ENCODE measurements at places on chromosomes 7 and 10.
A peak's percentile ranks its signal among the peaks of the same experiment; 100 is the strongest.

DNA sequence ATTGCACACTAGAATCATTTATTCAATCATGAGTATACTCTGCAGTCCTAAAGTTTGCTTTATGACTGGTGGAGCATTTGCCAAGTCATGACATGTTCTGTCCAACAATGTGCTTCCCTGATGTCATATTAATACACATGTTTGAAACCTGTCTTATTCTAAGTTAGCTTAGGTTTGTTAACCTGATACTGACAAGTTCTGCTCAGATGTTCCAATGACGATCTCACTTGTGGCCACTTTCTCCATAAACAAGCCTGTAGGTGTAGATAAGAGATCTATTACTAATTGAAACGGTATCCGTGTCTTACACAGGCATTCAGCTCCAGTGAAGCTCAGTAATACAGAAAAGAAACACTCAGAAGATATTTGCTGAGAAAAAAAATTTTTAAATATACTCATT lies 64.9 kb downstream of the GPR37 start:
- DNase-seq, result no peak

DNA sequence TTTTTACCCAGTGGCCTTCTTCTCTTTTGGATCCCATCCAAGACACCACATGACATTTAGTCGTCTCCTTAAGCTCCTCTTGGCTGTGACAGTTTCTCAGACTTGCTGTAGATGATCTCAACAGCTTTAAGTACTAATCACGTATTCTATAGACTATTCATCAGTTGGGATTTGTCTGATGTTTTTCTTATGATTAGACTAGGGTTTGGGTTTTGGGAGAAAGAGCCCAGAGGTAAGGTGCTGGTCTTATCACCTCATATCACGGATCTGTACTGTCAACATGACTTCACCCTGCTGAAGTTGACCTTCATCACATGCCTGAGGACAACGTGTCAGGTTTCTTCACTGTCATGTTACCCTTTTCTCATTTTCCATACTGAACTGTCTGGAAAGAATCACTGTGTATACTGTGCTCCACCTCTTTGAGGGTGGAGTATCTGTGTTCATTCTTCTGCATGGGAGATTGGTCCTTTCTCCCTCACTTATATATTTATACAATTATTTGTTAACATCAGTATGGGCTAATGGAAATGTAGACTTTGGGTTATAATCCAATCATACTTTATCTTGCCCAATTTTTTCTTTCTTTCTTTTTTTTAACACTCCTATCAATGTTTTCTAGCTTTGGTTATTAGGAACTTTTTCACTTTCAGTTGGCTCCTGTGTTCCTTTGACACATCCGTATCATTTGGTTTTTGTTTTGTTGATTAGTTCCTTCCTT lies 6.4 kb upstream of the HKDC1 start:
- DNase-seq, result no peak

DNA sequence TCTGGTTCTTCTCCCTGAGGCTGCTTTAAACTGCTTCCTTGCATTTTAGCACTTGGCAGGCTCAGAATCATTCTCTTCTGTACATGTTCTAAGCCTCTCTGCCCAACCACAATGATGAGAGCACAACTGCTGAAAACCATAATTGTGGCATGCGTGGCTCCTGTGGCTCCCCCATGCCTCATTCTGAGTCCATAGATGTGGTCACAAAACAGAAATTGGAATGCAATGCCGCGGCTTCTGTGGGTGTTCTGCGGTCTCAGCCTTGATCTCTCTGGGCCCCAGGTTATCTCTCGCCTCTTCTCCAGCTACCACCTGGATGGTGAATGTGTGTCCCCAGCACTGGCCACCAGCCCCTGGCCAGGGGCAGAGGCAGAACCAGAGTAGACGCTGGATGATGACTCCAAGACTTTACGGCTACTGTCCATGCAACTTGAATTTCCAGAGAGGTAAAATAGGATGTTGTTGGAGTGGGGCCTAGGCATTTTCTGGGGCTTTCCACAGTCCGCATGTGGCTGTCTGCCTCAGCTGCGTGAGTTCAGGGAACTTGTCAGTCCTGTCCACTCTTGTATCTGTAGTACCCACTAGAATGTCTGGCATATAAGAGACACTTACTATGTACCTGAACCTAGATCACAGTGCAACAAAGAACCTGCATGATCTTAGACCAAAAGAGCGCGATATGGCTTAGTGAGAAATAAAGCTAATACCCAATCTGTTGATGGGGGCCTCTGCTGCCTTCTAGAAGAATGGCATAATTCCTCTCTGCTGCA lies 52.4 kb upstream of the ADRB1 start:
- peak; percentile 12 for DNase-seq

- DNase-seq, result no peak
Measured at GRCh38 chr7:109003742-109004141, 434.1 kb downstream of the DNAJB9 start.

DNA sequence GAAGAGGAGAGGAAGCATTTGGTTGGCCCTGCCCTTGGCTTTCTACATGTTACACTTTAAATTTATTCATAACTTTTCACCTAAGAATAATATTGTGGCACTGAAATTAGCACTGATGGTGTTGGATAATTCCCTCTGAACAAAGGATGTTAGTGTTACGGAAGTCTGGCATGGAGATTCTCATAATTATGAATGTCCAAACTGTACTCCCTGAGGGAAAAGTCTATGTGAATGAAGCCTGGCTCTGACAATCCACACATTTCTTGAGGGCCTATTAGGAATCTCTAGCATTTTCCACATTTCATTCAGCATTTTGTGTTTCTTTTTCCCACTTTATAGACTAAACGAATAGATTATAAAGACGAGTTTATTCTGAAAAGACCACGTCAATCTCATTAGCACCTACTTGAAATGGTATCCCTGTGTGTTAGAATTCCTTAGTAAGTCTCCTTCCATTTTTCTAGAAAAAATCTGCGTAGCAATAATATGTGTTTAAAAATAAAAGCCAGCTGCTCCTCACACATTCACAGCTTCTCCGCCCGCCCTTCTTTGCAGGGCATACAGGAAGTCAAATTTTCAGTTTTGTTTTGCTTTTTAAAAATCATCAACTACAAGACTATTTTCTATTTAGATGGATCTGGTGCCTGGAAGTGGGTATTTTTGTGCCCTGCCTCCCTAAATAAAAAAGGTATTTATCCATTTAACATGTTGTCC lies 131.8 kb upstream of the PALS2 start:
- DNase-seq, result no peak

- DNase-seq, result no peak
Measured at GRCh38 chr7:22356010-22356691, 803 bp downstream of the RAPGEF5 start.

DNA sequence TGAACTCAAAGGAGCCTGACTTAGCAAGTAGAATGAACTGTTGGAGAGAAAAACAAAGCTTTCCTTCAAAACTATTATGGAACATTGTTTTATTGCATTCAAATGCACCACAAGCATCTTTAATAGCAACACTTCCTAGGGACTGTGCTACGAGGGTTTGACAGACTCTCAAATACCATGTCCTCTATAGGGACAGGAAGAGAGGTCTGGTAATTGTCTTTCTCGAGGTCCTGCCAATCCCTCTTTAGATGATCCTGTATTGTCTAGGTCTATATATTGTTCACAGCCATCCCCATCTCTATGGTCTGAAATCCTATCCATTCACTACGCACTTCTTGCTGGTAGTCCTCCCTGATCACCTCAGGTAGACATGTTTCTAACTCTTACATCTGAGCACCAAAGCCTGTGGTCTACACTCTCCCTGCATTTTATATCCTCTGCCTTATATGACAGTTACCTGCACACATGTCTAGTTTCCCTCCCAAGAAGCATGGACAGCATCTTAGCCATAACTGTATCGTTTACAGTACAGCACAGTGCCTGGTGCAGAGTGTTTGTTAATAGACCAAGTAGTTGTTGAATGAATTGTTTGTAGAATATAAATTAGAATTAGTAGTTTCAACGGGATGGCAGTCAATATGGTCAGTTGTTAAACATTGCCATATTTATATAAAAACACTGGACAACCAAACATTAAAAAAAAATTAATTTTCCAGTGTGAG lies 21.7 kb upstream of the LRRC17 start:
- DNase-seq, result no peak

- DNase-seq, result no peak
Measured at GRCh38 chr10:64316833-64317232, 795.6 kb downstream of the REEP3 start.

DNA sequence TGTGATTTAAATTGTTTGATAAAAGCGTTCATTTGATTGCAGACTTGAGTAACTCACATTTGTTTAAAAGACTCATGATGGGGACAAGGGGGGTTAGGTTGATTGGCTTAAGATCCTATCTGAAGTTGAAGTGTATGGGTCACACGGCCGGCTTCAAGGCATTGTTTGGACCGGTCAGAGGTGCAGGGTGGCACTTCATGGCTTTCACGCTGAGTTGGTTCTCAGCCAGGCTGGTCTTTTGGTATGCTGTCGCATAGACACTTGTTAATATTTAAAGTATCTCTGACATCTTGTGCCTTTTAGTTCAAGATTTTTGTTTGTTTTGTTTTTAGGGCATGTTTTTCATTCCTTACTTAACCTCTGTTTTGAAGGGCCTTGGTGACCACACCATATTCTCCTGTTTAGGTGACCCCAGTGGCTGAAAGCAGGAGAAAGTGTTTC lies 58.1 kb downstream of the CCNY start:
- DNase-seq, result no peak

DNA sequence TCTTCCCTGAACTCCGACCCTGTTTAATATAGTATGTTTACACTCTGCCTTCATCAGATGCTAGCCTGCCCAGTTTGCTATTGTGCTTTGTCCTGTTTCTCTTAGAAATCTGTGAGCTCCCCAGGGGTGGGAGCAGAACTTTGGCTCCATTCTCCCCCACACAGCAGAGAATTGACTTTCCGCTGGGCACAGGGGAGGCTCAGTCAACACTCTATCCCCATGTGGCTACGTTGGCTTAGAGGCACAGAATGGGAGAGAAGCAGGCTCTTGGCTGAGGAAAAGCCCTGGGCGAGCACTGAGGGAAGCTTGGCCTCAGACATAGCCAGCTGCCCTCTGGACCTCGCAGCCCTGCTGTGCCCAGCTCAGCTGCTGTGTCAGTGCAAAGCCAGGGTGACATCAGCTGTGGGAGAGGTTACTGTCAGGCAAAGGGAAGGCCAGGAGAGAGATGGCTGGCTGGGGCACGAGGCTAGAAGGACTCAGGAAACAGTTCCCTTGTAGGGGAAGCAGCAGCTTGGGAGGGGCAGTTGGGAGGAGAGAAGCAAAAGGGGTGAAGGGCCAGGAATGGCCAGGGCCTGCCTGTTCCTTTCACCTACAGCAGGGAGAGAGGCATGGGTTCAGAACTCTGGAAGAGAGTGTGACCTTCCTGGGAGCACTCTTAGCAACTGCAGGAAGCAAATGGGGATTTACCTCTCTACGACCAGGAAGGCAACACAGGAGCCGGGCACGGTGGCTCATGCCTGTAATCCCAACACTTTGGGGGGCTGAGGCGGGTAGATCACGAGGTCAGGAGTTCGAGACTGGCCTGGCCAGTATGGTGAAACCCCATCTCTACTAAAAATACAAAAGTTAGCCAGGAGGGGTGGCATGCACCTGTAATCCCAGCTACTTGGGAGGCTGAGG lies 5.8 kb upstream of the SCD start:
- DNase-seq, result no peak

DNA sequence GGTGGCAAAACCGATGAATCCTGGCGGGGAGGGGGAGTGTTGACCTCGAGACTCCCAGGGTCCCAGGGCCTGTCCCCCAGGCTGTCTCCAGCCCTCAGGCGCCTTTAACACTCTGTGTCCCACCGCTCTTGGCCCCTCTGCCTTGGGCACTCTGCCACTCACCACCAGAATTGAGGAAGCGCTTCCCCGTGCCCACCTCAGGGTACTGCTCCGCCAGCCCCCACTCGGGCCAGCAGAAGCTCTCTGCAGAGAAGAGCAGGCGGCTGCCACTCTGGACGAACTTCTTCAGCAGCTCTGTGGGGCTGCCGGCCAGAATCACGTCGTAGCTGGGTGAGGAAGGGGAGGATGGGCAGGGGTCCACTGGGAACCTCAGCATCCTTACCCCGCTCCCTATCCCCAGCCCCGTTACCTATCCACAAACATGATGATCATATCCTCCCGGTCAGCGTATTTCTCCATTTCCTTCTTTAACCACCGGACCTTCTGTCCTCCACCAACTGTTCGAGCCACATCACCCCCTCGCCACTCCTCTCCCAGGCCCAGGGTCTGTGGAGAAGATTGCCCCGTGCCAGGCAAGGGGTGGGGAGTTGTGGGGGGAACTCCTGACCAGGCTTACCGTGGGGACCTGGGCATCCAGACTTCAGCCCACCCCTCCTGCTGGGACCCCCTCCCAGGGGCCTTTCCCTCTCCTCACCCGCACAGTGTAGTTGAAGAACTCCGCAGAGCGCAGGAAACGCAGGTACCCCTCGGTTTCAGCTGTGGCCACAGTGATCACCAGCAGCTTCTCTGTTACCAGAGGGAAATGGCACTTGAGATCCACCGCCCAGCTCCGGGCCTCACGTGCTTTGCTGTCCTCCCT lies 1.2 kb downstream of the PLOD3 start:
- DNase-seq, result no peak

- no peak for DNase-seq
Measured at GRCh38 chr7:48158404-48158803, 12.9 kb upstream of the ABCA13 start.

DNA sequence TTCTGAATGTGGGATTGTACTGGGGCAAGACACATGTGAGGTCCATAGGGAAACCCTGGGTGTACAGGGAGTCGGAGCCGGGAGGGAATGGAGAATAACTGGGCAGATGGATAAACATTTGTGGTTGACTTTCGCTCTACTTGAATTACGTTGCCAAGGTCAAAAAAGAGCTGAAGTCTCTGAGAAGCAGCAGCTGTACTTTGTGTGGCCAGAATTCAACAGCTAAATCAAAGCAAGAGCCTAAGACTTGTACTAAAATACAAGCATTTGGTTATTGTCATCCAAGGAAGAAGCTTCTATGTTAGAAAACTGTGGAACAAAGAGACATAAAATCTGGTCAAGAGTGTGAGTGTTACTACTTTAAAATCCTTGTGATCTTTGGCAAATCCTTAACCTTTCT lies 457.2 kb downstream of the ARL4A start:
- DNase-seq, result no peak

DNA sequence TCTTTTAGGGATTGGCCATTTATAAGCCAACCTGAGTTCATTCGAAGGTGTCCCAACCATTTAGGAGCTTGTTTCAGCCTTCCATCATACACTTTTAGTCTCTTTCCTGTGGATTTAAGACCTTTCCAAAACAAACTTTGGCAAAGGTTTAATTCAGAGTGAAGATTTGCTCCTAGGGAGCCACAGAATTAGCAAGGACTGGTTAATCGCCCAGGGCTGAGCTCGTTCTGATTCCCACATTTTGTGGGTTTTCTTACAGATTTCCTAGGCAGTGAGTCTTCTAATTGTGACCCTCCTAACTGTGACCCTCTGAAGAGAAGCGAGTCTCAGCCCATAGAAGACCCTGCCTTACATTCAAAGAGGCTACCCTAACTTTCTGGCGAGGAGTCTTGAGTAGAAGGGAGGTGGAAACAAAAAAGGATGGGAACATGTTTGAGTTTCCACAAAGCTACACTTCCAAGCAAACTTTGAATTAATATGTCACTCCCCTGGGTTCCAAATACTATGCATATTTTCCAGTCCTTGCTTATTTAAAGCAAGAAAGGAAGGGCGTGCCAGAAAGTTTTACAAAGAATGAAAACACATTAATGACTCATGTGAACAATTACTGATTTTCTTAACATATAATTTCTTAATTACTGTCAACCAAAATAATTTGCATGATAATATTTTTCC lies 118.3 kb downstream of the ARID5B start:
- no peak for DNase-seq
